T-helper 1 cell (primary cell): ENCODE measurements at places on chromosomes 12 and 14.

DNA sequence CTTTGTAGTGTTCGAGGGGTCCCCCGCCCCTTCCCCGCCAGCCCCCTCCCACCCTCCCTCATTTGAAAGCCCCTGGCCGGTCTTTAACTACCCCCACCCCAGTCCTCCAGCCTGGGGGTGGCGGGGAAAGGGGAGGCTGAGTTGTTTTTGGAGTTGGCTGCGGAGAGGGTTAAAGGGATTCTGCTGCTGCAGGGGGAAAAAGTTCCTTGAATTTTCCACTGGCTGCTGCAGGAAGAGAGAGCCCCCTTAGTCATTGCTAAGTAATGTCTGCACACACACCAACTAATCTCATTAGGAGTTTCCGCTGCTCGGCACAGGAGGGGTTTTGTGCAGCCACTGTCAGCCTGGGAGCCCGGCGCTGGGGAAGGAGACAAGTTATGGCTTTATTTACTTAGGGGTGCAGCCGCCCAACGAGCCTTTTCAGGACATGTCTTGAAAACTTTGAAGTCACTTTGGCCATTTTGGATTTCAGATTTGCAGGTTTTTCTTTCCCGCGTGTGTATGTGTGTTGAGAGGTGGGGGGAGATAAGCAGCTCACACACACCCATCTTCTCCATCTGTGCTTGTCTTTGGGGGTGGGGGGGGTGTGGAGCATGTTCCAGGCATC is 1.8 kb downstream of the ELK3 start:
- no peak for DNase-seq

DNA sequence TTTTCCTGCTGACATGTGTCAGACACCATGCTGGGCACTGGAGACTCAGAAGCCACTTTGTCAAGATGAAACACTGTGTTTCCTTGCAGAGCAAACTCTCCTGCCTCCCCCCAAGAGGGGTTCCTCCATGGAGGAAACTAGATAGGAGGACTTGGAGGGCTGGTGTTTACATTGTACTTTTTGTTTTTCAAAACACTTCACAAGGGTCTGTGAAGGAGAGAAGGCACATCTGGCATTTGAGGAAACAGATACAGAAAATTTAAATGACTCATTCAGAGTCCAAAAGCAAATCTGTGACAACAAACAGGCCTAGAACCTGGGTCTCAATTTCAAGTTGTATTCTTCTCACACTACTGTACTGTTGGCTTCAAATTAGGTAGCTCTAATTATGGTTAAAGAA is 6.7 kb upstream of the CDKL1 start:
- DNase-seq, result no peak

DNA sequence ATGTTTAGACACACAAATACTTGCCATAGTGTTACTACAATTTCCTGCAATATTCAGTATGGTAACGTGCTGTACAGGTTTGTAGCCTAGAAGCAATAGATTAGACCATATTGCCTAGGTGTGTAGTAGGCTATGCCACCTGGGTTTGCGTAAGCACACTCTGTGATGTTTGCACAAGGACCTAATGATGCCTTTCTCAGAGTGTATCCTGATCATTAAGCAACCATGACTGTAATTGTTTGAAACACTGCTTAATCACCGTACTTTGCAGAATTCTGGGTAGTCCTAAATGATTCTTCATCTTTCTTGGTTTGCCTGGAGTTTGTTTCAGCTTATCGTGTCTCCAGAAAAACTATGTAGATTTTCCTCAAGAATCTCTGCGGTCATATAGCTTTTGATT is 11.2 kb upstream of the TCP11L2 start:
- no peak for DNase-seq

GRCh38 chr14:69519204-69520100 is 34.9 kb downstream of the PLEKHD1 start:
- no peak for DNase-seq

GRCh38 chr14:74660167-74660566 is 48.1 kb upstream of the LTBP2 start:
- no peak for DNase-seq

DNA sequence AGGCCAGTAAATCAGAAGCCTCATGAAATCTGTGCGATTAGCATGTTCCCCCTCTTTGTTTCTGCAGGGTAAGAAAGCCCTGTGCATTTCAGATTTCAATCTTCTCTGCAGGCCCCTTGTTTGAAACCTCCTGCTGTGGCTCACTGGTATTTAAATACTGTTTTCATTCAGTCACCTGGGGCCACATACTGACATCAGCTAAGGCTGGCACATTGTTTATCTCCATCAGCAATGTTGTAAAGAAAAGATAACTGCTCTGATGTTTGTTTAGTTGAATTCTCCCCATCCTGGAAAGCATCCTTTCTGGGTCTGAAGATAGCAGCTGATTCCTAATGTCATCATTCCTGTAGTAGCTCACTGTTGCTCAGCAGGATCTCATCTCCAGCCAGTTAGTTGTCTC is 554.9 kb downstream of the NRXN3 start:
- no peak for DNase-seq

DNA sequence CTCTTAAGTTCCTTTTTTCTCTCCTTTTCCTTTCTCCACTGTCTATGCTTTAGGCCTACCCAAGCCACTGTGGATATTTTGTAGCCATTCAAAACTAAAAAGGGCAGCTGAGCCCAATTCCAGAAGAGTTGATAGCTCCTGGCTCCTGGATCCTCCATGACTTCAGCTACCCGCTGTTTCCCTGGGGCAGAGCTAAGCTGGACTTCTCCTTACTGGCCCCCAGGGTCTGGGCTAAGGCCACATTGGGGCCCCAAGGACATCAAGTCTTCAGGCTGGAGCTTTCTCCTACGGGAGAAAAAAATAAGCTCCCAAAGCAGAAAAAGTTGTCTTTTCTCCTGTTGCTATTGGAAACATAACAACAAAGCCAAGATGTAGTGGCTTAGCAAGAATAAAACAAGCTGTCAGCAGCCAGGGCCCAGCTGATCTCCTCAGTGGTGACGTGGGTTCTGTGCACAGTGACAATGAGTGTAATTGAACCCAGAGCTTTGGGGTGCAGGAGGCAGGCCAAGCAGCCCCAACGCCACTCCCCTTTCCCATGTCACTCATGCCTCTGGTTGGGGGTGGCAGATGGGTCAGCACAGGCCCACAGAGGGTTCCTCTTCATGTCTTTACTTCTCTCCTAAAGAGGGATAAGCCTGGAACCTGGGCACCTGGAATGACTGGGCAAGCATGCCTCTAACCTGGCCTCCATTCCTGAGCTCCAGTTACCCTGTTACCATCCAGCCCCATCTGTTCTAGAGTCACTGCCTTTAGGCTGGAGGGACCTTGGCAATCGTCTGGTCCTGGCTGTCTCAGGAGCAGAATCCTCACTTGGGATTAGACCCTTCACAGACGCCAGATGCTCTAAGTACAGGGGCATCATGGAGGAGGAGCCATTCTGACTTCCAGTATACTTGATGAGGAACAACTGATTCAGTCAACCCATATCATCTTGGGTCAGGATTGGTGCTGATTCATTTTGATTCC is 171.2 kb downstream of the ZFP36L1 start:
- no peak for DNase-seq

DNA sequence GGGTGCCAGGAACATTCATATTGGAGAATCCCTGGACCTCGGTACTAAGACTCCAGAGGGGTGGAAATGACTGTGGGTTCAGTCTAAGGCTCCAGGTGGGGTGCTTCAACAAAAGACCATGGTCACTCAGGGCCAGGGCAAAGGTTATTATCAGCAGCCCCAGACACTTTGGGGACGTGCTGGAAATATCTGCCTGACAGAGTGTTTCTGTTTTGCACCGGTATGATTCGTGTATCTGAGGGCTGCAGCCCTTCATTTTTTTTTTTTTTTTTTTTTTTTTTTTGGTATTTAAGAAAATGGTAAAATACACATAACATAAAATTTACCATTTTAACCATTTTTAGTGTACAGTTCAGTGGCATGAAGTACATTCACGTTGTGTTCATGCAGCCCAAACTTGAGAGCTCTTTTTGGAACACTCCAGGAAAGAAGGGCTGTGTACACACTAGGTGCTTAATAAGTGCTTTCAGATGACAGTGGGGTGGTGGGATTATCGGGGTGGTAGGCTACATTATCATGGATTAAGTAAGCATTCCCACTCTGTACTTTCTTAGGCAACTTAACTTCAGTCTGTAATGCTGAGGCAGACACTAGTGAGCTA is 120.3 kb downstream of the CHST11 start:
- no peak for DNase-seq
